Activated CD8-positive, alpha-beta memory T cell treated with anti-CD3 and anti-CD28 coated beads, Interleukin-2, amount 10 ng/mL, durations not matched to agents 7 days and 5 days (primary cell): ENCODE measurements at places on chromosomes 3 and 15.

DNA sequence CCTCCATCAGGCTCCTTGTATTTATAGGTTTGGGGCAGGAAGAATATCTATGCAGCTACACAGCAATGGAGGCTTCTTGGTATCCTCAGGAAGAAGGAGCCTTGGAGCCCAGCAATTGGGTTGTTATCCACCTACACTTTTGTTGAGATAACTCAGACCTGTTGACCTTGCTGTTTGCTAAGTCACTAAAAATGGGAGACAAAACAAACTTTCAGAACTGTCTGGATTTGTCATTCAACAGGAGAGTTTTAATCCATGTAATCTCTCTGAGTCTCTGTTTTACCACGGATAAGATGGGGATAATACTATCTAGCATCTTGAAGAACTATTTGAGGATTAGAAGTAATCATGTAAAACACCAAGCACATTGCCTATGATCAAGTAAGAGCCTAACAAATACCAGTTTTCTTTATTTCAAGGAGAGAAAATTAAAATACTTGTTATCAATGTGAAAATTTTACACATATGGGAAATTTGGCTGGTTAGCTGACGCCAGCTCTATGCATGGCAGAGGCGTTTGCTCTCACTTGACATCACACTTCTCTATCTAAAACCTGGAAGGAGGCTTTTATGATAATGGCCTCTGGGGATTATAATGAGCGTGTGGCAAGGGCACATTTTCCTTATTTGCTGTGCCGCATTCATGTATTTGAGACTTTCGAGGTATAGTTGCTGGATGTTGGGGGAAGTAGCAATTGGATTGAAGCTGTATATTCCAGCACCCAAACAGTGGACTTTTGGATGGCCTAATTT lies 215.6 kb downstream of the PDCD6IP start:
- no peak for DNase-seq

DNA sequence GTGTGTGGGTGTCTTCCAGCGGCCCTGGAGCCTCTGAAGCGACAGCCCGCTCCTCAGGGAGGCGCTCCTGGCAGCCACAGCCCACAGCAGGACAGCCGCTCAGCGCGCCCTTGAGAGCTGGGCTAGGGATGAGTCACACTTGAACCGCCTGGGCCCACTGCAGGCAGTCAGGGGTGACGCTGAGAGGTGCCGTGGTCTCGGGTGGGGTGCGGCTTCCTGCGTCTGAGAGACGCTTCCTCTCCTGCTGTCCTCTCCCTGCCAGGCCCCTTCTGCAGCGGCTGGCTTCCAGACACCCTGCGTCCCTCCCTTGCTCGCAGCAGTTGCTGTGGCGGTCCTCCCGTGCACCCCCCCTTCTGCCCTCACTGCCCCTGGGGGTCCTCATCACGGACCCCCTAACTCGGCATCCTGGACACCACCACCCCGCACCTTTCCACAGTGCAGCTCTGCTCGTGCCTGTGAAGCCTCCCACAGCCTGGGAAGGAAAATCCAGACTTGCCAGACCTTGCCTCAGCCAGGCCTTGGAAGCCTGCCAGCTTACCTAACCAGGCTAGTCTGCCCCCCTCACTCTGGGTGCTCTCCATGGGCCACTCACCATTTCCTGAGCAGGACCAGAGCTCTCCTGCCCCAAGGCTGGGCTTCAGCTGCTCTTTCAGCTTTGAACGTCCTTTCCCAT lies 1.1 kb upstream of the SPTBN5 start:
- DNase-seq = peak; percentile 96

DNA sequence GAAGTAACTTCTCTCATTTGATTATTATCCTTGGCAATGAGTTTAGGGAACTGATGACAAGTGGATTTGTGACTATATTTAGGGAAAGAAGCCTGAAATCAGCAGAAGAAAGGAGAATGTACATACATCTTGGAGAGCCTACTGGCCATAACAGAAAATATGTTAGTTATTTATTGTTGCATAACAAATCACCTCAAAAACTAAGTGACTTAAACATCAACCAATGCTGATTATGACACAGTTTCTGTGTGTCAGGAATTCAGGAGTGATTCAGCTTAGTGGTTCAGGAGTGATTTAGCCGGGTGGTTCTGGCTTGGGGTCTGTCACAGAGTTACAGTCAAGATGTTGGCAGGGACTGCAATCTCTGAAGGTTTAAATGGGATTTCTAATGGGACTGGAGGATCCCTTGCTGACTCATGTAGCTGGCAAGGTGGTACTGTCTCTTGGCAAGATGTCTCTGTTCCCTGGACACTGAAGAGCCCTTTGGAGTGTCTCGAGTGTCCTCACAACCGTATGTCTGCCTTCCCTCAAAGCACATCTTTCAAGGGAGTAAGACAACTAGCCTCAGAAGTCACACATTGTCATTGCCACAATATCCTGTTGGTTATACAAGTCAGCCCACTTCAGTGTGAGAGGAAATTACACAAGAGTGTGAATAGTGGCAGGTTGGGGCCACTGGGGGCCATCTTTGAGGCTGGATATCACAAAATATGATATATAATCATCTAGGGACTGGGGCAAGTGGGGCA lies 248.9 kb downstream of the SV2B start:
- peak; percentile 50 for DNase-seq

GRCh38 chr3:176951144-176951543 lies 246.1 kb downstream of the TBL1XR1 start:
- DNase-seq = no peak

GRCh38 chr3:195571361-195571760 lies 12.4 kb downstream of the APOD start:
- no peak for DNase-seq

DNA sequence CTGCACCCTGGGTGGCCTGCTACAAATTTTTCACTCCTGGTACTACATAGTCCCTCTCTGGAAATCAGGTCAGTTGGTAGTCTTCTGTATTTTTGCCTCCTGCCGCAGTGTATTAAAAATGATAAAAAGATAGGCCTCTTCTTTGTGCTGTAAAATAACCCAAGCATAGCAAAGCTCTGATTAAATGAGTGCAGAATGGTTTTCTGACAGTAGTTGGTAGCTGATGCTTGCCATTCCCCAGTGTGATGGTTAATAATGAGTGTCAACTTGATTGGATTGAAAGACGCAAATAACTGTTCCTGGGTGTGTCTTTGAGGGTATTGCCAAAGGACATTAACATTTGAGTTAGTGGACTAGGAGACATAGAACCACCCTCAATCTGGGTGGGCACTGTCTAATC lies 264.4 kb upstream of the ZNF717 start:
- DNase-seq = no peak

DNA sequence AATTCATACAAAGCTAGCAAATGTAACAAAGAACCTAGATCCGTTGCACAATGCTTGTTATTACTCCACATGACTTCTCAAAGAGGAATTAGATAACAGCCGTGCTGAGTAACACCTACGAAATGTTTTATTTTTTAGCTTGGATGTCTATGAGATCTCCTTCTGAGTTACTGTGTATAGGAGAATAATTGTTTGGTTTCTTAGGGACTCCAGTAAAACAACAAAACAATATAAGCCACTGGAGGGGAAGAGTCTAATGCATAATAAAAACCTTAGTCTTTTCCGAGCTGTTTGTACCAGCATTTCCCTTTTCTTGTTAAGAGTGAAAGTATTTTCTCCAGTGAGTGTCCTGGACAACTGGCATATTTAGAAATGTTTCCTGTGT lies 15.6 kb downstream of the SNAP23 start:
- no peak for DNase-seq

DNA sequence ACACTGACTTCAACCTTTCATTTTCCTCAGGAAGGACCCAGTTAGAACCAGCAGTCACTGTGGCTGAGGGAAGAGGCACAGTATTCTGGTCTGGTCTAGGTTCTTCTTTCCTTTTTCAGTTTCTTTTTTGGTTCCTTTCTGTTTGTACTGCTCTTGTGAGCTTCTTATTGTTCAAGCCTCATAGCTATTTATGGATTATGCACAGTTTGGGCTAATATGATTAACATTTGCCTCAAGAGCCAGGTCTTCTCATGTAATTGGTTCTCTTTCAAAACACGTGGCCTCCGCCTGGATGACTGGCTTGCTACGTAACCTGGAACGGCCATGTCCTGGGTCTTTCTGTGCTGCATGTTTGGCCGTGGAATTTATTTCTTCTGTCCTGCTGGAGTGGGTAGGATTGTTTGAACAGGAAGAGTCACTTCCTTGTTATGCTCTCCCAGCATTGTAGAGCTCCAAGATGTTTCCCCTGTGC lies 43.3 kb downstream of the RBMS3 start:
- DNase-seq = no peak

GRCh38 chr3:180383332-180384020 lies 218.5 kb upstream of the TTC14 start:
- DNase-seq = no peak

GRCh38 chr15:78730955-78731354 lies 80.3 kb downstream of the ADAMTS7 start:
- no peak for DNase-seq

- DNase-seq = peak; percentile 53
Measured at GRCh38 chr15:25693321-25694238, 169.5 kb downstream of the ATP10A start.

- no peak for DNase-seq
Measured at GRCh38 chr15:33132722-33133345, 61.7 kb downstream of the FMN1 start.

DNA sequence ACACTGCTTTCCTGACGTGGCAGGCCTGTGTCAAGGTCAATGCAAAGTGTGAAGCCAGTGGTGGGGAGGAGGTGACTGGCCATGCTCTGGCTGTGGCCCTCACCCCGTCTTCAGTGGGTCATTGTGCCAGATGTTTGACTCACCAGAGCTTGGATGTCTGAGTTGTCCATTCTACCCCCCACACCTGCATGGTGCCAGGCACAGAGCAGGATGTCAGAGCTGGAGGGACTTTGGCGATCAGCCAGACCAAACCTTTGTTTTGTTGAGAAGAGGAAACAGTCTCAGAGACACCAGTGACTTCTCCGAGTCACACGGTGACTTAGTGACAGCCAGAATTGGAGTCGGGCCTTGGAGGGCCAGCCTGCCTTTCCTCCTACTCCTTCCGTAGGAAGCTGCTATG lies 49.5 kb downstream of the SMAD6 start:
- no peak for DNase-seq

GRCh38 chr3:32423534-32423933 lies 31.9 kb downstream of the CMTM7 start:
- DNase-seq = no peak

DNA sequence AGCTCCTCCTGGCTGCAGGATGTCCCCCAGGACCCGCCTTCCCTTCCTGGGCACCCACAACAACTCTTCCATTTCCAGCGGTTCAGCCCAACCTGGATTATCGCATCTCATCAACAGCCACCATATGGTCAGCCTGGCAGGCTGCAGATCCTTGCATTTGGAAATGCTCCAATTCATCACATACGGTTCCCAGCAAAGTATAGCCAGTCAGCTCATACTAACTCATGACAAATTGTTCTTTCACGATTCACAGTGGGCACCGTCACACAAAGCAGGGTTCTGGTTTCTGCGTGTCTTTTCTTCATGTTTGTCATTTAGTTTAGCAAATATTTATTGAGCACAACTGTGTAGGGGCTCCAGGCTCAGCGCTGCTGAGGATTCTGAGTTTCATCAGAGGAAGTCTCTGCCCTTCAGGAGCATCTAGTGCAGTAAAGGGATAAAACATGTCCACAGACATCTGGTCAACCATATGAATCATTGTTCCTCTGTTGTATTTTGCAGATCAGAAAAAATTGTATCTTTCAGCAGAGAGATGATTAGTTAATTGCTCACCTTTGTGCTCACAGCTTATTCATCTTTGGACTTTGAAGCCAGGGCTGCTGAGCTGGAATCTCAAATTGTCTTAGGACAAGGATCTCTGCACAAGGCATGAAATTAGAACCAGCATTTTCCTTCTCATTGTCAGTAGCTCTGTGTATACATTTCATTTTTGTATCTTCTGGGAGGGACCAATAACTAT lies 125.1 kb downstream of the GABRG3 start:
- no peak for DNase-seq

GRCh38 chr3:101846709-101847108 lies 2.6 kb upstream of the NFKBIZ start:
- DNase-seq = no peak

- no peak for DNase-seq
Measured at GRCh38 chr15:26438316-26438715, 334.6 kb downstream of the GABRB3 start.

DNA sequence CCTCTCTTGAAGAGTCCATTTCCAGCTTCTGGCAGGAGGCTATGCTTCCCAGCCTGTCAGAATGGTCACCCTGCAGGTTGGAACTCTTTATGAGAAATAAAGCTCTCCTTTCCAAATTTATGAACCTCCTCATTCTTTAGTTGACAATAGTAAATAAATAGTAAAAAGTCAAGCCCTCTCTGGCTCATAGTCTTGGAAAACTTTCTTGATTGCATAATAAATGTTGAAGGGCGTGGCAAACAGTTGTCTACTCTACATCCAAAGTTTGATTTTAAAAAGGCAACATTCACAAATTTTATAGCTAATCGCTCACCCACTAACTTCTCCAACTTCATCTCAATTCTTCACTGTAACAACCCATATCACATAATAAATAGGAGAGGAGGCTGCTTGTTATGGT lies 58.8 kb downstream of the MCF2L2 start:
- no peak for DNase-seq

GRCh38 chr3:71579935-71580406 lies 3.6 kb downstream of the FOXP1 start:
- no peak for DNase-seq

DNA sequence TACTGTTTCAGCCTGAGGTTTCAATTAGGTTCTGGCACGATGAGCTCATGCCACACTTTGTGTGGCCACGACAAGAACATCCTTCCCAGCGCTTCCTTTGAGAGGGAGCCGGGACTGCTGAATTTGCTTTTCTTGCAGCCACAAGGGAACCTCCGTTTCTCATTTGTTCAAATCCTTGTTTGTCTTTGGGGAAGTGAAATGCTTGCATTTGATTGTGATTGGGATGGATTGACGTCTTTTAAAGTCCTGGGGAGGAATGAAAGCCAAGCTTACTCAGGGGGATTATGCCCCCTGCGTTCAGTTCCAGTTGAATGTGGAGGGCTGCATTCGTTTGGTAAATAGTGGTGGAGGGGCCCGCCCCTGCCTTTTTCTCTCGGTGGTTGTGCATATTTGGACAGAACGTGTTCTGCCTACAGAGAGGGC lies 277.6 kb downstream of the THSD4 start:
- no peak for DNase-seq

GRCh38 chr3:46993986-46994385 lies 14.5 kb downstream of the NBEAL2 start:
- no peak for DNase-seq

DNA sequence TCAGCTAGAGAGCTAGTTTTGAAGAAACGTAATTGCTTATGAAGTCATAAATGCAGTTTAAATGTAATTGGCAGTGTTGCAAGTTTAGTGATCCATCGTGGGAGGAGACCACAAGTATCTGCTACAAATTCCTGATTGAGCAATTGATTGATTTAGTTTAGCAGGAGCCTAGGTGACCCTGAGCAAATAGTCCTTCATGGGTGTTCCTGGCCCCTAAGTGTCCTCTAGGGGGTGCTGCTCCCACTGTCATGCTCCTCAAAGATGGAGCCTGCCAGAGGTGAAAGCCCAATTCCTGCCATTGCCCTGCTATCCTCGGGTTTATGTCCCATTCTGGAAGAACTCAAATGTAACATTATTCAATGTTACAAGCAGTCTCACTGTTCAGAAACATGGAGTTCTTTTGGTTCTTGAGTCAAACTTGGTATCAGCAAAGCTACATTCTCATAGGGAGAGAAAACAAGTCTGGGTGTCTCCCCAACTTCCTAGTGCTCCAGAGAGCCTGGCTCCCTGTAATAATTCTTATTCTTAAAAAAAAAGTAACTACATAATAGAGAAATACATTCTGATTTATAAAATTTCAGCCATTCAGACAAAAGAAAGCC lies 29.8 kb upstream of the SENP5 start:
- DNase-seq = peak; percentile 82

GRCh38 chr3:171807806-171808205 lies 2.5 kb downstream of the PLD1 start:
- no peak for DNase-seq

GRCh38 chr15:62647202-62647842 lies 395.2 kb upstream of the TPM1 start:
- DNase-seq = no peak
